ENCODE measurements at places on chromosomes 11 and 22.

DNA sequence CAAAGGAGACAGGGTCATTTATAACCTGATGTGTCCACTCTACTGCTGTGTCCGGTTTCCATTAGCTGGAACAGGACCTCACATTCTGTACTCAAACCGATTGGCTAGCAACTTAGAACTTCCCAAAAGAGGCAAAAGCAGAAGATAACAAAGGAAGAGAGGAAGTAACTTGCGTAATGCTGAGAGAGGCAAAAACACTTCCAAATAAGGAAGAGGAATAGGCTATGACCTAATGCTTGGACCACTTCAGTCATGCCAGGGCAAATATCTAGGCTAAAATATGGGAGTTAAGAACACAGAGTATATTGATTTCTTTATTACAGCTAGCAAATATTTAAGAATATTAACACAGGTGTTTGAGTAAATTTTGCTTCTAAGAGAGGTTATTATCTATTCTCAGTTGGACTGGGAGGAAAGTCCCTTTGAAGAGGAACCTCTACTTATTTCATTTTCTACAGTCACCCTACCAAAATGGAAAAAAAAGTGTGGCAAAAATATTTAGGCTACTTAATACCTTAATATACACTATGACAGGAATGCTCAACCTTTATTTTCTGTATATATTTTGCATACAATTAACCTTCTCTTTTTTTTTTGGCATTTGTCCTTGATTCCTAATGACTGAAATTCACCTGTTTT is 499.8 kb upstream of the CHORDC1 start:
- no peak for DNase-seq

DNA sequence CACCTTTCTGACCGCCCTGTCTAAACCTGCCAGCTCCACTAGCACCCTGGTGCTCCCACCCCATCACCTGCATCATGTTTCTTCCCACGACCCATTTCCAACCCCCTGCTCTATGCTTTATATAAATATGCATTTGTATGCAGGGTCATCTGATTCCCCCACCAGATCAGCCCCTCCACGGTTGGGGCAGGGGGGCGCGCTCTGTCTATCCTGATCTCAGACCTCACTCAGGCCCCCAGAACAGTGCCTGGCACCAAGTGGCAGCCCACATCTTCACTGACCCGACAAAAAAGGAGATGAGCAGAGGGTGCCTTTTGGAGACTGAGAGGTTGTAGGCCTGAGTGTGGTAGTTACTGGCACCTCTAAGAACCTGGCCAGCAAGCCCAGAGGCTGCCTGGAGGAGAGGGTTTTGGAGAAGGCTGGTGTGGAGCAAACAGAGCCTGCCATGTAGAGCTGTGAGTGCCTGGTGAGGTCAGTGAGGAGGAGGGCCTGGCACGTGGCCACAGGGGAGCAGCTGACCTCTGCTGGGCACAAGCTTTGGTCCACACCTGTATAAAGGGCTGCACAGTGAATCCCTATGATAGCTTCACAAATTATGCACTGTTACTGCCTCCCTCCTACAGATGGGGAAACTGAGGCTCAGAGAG is 86.3 kb upstream of the RTL6 start:
- no peak for DNase-seq

- DNase-seq: no peak
Measured at GRCh38 chr11:57904376-57904775, 119.3 kb upstream of the OR9Q1 start.

GRCh38 chr11:90704510-90704909 is 481.7 kb upstream of the CHORDC1 start:
- DNase-seq: no peak

- DNase-seq: no peak
Measured at GRCh38 chr11:104098132-104098531, 61.7 kb downstream of the DDI1 start.

GRCh38 chr11:131723088-131723487 is 352.7 kb downstream of the NTM start:
- no peak for DNase-seq

DNA sequence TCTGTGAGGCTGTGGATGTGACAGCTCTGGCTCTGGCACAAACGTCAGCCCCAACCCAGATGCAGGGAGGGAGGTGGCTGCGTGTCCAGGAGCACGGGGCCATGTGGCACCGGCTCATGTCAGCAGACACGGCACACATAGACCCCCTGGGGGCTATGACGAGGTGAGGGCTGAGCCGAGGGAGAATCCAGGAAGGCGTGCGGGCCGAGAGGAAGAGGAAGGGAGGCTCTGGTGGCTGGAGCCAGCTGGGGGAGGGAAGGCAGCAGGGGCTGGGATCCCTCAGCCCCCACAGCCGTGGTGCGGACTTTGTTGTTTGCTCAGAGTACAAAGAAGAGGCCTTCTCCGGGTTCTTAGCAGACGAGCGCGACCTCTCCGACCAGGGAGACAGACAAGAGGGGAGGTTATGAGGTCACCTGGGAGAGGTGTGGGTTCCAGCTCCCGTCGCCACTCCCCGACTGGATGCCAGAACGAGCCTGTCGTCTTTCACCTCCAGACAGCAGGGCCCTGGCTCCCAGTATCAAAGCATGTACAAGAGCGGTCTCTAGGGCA is 46.1 kb downstream of the CDKN1C start:
- DNase-seq: no peak

DNA sequence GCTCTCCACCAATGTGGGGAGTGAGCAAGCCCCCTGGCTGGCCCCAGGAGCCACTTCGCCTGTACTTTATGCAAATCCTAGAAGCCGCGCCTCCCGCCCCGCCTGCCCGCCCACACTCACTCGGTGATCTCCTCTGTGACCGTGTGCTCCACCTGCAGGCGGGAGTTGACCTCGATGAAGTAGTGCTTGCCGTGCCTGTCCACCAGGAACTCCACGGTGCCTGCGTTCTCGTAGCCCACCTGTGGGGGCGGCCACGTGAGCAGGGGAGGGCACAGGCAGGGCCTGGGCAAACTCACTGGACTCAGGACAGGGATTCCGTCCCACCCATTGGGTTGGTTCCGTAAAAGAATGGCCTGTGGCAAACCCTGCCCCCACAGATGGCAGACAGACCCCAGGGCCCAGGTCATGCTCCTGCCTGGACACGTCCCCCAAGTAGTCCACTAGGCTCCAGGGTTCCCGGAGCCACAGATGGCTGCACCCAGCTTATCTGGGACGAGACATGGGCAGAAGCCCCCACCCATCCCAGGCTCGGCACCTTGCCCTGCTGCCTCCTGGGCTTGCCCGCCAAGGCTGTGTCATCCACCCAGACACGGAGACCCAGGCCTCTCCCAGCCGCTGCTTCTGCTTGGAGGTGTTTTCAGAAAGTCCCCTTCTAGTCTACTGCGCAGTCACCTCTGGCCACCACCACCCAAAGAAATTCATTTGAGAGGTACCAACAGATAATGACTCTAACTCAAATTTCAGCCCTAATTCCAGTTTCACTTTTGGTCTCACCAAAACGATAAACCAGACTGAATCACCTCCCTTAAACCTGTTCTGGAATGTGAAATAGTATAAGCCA is 12.1 kb downstream of the LRFN4 start:
- DNase-seq: no peak

DNA sequence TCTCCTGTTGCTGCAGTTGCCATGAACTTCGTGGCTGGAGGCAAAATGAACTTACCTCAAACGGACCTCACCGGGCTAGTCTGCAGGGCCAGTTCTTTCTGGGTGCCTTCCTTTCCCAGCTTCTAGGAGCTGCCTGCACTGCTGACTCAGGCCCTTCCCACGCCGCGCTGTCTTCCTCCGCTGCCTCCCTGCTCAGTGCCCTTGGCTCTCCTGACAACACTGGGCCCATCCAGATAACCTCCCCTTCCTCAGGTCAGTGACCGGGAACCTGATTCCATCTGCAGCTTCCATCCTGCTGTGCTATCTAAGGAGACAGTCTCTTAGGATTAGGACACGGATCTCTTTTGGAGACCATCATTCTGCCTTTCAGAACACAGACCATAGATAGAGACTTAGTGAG is 19.3 kb downstream of the MOB2 start:
- no peak for DNase-seq

DNA sequence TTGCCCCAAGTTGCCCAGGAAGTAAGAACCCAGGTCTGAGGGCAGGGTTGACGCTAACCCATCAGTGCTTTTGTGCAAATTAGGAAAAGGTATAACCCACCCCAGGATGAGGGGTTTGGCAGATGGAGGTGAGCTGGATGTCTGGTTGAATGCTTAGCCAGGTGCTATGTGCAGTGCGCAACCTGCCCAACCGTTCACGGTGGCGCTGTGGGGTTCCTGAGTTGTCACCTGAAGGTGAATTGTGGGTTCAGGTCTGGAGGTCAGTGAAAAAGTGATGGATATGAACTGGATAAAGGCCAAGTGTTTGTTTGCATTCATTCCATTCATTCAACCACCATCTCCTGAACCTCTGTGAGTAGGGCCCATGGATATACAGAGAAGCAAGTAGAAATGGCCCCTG is 14.3 kb upstream of the LGALS2 start:
- DNase-seq: no peak

- DNase-seq: no peak
Measured at GRCh38 chr11:57310630-57311086, 14.1 kb downstream of the TNKS1BP1 start.

GRCh38 chr11:47514825-47515647 is 37.9 kb downstream of the CELF1 start:
- DNase-seq: no peak

GRCh38 chr11:98625526-98625925 is 395.2 kb upstream of the CNTN5 start:
- no peak for DNase-seq

- DNase-seq: no peak
Measured at GRCh38 chr11:132862137-132862536, 670.2 kb downstream of the OPCML start.

- no peak for DNase-seq
Measured at GRCh38 chr11:94948070-94948617, 25.2 kb downstream of the CWC15 start.

- no peak for DNase-seq
Measured at GRCh38 chr11:44654057-44654456, 72.7 kb upstream of the TSPAN18 start.

DNA sequence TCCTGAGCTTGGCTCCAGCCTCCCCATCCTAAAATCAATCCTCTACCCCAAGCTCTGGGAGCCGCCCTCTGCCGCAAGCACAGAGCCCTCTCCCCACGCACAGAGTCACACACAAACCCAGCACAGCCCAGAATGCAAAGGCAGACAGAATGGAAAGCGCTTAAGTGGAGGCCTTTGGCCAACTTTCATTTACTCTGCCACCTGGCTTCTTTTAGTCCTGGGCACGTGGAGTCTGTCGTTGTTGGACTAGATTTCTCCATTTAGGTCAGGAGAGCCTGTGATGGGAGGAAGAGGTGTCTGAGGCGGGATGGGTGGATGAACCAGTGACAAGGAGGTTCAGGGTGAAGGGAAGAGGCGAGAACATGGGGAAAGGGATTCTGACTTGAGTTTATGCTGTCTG is 191.7 kb downstream of the DSCAML1 start:
- no peak for DNase-seq

DNA sequence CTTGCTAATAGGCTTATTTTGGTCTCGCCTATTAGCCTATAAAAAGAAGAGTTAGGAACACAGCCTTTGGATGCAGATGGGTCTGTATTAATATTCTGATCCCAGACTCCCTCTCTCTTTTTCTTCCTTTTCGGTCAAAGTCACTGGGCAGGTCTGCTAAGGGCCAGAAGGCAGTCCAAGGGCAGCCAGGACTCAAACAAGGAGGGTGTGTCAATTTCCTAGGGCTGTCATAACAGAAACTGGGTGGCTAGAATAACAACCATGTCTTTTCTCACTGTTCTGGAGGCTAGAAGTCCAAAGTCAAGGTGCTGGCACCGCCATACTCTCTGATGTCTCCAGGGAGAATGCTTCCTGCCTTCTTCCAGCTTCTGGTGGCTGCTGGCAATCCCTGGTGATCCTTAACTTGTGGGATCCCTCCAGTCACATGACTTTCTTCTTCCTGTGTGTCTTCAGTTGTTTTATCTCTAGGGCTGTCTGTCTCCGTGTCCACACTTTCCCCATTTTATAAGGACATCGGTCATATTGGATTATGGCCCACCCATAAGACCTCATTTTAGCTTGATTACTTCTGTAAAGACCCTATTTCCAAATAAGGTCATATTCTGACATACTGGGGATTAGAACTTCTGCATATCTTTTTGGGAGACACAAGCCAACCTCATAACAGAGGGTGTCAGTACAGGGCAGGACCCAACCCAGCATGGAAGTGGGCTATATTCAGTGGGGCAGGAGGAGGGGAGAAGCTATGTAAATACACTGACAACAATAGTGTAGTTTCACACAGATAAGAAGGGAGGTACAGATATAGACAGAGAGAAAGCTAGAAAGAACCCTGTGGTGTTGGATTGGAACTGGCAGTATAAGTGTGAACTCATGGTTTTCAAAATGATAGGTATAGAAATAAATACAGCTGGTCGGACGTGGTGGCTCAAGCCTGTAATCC is 5.9 kb upstream of the CSF2RB start:
- no peak for DNase-seq

GRCh38 chr22:35220221-35220620 is 37.1 kb upstream of the HMGXB4 start:
- no peak for DNase-seq

DNA sequence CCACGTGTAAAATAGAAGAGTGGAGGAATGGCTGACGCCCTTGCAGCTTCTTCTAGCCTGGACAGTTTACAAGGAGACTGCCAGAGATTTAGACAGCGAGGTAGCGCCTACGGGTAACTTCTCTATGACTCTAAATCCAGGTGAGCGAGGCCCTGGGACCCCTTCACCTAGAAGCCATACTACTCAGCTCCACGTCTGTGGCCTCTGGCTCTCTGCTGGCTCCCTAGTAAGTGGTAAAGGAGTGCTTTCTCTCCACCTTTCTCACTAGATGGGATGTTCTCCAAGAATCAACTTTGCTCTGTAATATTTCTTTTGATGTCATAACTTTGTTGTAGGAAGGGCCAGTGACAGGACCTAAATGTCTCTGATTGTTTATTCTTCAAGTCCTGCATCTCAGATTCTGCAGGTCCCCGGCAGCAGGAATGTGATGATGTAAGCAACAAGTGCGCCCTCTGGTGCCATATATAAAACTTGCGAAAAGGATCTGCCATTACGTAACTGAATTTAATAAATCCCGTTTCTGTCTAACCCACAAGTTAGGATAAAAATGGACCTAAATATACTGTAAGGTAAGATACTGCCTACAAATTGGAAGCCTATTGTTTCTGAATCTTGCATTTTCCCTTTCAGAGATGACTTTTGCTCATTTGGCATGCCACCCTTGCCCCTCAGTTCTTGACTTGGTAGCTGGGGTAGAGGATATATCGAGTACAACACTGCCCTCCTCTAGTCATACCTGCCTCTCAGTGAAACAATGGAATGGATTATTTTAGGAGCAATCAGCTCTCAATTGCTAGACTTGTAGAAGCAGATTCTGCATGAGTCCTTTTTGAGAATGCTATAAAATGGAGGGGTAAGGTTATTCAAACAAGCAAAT is 11.0 kb upstream of the PTPN5 start:
- DNase-seq: peak; percentile 20

GRCh38 chr11:111455291-111456085 is 56.7 kb downstream of the BTG4 start:
- DNase-seq: no peak
